ENCODE measurements at places on chromosomes 13 and 19. TPM values are rescaled to one million over a fixed set of nuclear protein-coding genes. Genes with fewer than 3 reads are reported as not detected.

GRCh38 chr19:32406161-32407003 lies 812 bp downstream of the DPY19L3 start:
- DNase-seq = no peak

DNA sequence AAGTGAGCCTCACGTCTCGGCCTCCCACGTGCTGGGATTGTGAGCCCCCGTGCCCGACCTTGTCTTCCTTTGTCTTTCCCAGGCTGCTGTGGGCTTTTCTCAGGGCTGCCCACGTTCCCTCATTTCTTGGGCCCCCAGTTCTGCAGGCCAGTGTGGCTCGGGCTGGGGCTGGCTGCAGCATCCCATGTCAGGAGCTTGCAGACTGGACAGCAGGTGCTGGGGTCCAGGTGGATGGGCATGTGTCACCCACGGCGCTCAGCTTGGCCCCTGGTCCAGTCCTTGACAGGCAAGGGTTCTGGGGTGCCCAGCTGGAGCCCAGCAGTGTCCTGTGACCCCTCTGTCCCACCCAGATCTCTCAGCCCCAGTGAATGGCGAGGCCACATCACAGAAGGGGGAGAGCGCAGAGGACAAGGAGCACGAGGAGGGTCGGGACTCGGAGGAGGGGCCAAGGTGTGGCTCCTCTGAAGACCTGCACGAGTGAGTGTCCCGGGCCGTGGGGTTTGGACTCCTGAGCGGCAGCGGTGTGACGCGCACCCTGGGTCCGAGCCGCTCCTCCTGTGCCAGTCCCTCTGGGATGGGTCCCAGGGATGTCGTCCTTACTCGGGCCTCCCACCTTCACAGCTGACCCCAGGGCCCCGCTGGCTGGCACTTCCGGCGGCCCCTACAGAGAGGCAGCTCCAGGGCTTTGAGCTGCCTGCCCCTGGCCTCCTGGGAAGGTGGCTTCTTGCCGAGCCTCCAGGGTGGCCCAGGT lies 17.3 kb downstream of the PLIN4 start:
- DNase-seq = no peak

DNA sequence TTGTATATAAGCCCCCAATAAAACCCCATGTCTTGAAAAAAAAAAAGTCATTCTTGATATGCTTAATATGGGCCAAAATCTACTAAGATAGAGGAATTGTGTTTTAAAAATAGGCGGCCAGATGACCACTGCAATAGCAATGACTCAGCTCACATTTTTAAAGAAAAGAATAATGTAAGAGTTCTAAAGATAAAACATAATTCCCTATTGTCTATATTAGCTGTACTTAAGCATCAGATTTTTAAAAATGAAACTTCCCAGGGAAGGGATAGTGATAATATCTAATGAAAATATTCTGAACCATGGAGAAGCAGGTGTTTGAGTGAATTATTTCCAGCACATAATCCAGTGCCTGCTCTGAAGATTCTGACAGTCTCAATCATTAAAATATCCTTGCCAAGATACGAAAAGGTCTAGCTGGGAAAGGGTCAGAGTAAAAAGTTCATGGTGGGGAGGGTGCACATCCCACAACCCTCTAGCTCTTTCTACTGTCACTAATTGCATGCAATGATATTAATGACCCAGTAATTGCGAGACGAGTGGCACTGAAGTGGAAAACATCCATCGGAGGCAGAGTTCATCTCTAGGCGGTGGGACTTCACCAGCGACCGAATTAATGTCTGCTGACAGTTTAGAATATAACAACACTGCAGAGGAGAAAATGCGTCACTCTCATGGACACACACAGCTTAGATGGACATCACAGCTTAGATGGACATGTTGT lies 31.6 kb downstream of the EFNB2 start:
- DNase-seq = no peak

- DNase-seq = no peak
Observed at GRCh38 chr13:74597526-74597925, 463.3 kb upstream of the KLF12 start.

DNA sequence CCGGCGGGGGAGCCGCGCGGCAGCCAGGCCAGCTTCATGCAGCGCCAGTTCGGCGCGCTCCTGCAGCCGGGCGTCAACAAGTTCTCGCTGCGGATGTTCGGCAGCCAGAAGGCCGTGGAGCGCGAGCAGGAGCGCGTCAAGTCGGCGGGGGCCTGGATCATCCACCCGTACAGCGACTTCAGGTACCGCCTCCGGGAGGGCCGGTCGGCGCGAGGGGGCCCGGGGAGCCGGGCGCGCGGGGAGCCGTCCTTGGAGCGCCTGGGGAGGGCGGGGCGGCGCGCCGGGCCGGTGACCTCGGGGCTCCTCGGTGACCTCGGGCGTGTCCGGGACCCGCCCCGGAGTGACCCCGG lies 690 bp downstream of the HCN2 start:
- DNase-seq = no peak

- no peak for DNase-seq
Observed at GRCh38 chr19:18946918-18947317, 5.9 kb upstream of the HOMER3 start.

DNA sequence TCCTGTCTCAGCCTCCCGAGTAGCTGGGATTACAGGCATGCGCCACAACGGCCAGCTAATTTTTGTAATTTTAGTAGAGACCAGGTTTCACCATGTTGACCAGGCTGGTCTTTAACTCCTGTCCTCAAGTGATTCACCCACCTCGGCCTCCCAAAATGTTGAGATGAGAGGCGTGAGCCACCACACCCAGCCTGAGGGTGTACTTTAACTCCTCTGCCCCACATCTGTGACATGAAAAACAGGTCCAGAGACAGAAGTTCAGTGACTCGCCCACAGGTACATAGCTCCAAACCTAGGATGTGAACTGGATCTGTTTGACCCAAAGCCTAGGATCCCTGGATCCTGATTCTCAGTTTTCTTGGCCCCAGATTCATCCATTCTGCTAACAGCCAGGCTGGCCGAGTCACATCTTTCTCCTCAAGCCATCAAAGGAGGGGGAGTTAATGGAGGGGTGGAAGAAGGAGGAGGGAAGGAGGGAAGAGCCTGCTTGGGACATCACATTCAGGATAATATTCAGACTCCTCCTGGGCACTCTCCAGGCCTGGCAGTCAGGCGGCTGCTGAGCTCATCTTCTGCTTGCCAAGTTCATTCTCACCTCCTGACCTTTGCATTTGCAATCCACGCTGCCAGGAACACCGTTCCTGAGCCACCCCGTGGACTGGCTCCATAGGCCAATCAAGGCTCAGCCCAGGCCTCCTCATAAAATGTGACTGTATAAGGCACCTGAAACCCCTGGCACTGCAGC lies 3.1 kb downstream of the SPC24 start:
- DNase-seq = no peak

DNA sequence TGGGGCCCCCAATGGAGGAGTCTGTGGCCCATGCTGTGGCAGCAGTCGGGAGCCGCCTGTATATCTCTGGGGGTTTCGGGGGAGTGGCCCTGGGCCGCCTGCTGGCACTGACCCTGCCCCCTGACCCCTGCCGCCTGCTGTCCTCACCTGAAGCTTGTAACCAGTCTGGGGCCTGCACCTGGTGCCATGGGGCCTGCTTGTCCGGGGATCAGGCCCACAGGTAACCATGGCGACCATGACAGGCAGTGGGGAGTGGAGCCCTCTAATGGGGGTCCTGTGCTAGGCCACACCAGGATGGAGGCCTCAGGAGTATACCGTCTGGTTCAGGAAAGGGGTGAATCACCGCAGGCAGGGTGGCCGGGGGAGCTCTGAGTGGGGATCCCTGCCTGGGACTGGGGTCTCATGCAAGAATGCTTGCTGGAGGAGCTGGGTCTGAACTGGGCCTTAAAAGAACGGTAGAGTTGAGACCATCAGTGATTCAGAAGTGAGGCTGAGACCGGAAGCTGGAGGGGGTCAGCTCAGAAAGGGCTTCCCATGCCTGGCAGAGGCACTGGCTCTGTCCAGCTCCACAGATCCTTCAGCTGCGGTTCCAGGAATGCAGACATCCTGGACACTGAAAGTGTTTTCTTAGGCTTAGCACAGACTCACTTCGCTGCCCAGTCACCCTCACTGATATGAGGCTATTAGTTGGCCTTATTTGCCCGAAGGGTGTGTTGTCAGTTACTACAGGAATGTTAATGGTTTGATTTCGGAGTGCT lies 29.1 kb downstream of the CNFN start:
- DNase-seq = no peak

- no peak for DNase-seq
Observed at GRCh38 chr19:42252365-42253244, 2.3 kb downstream of the ERF start.

- DNase-seq = no peak
Observed at GRCh38 chr13:72180253-72180952, 313.4 kb upstream of the DACH1 start.

DNA sequence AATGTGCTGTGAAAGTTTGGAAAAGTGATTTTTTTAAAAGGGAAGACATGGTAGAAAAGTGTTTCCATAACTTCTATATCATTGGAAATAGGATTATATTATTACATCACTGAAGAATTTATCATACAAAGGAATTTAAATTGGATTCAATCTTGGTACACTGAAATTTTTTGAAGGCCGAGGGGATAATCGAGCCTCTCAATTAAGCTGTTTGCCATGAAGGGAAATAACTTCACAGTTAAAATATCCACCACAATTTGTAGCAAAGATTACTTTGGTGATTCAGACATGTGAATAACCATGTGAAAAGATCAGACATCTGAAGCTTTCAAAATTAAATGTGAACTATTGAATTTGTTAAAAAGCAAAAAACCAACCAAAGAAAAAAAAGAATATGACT lies 215.3 kb downstream of the KLF5 start:
- DNase-seq = no peak

CYP4F8 gene
- polyA plus RNA-seq = not detected

DNA sequence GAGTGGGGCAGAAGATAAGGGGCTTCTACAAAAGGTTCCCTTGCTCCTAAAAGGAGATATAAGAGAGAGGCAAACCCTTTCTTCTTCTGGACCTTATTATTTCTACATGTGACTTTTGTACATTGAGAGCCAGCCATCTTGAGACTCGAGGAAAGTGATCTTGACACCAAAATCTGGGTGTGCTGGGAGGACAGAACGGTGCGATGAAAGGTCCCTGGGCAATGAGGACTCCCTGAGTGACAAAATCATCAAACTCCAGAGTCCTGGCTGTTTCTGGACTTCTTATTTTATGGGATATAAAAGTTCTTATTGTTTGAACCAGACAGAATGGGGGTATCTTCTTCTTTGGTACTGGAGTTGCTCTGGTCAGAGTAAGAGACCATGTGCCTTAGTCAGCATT lies 411.0 kb downstream of the ZNF536 start:
- no peak for DNase-seq

PRSS57 gene
- polyA plus RNA-seq = 0.17 TPM

TMPRSS9 gene
- 0.13 TPM for polyA plus RNA-seq

- DNase-seq = no peak
Observed at GRCh38 chr19:50001775-50002174, 23.4 kb downstream of the VRK3 start.

- no peak for DNase-seq
Observed at GRCh38 chr13:46953331-46953730, 56.5 kb upstream of the HTR2A start.

DNA sequence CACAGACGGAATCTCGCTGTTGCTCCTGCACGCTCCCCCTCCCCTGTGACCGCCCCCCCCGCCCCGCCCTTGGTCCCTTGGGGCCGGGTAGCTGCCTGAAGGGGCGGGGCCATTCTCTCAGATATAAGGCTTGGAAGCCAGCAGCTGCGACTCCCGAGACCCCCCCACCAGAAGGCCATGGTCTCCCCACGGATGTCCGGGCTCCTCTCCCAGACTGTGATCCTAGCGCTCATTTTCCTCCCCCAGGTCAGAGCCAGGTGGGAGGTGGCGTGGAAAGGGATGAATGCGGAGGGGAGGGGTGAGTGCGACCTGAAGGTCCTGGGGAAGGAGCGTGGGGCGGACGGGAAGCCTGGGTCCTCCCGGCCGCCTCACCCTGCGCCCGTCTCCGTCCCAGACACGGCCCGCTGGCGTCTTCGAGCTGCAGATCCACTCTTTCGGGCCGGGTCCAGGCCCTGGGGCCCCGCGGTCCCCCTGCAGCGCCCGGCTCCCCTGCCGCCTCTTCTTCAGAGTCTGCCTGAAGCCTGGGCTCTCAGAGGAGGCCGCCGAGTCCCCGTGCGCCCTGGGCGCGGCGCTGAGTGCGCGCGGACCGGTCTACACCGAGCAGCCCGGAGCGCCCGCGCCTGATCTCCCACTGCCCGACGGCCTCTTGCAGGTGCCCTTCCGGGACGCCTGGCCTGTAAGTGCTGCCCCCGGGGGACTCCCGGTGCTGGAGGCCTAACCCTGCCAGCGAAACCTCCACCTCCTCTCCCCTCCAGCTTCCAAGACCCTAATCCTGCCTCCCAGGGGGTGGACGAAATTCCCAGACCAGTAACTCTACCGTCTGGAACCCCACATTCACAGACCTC lies at the start of gene DLL3:
TSS of gene DLL3 (plus strand) at position 150 of the 845 bp plus-strand sequence. CDS start at position 178, 28 bp downstream.
- no peak for DNase-seq

NBEA gene
- 19.7 TPM for polyA plus RNA-seq

GRCh38 chr13:73367886-73368285 lies 309.1 kb downstream of the KLF5 start:
- no peak for DNase-seq

GRCh38 chr13:29081036-29081435 lies 260.9 kb downstream of the MTUS2 start:
- DNase-seq = no peak

ZNF69 gene
- 17.3 TPM for polyA plus RNA-seq

- DNase-seq = no peak
Observed at GRCh38 chr19:10797078-10797477, 38.9 kb downstream of the TMED1 start.

GRCh38 chr13:97000295-97000925 lies 6.1 kb upstream of the OXGR1 start:
- no peak for DNase-seq

- DNase-seq = peak; percentile 93
Observed at GRCh38 chr19:20999731-21000352, 20.6 kb upstream of the ZNF430 start.

DNA sequence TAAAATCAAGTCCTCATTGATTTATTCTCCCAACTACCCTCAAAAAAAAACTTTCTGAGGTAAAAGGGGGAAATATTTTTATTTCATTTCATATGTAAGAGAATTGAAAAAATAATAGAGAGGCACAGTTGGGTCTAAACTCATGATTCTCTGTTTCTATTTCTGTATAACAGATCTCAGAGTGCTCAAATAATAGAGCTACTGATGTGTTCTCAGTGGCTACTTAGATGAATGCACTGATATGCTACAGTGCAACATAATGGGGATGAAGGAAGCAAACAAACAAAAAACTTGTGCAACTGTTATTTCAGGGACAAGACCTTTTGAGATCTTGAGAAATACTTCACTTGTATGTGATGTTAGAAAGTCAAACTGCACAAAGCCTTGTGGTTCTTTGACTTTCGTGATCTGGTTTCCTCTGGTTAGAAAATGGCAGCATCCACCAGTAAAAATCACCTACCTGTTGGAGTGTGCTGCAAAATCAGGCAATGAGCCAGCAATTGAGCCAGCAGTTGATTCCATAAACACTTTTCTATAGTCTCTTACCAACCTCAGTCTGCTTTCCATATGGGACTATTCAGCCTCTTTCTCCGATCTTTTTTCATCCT lies 9.7 kb upstream of the DACH1 start:
- no peak for DNase-seq

KPTN gene
- 10.9 TPM for polyA plus RNA-seq

SYCN gene
- not detected for polyA plus RNA-seq

Measured in right renal pelvis (tissue), 4 donors.